ENCODE measurements at places on chromosomes 1 and 21. TPM values are rescaled to one million over a fixed set of nuclear protein-coding genes. Genes with fewer than 3 reads are reported as not detected.

The SPRR3 gene
- not detected for total RNA-seq

GRCh38 chr1:234610666-234611224, 767 bp upstream of the IRF2BP2 start:
- DNase-seq: no peak

DNA sequence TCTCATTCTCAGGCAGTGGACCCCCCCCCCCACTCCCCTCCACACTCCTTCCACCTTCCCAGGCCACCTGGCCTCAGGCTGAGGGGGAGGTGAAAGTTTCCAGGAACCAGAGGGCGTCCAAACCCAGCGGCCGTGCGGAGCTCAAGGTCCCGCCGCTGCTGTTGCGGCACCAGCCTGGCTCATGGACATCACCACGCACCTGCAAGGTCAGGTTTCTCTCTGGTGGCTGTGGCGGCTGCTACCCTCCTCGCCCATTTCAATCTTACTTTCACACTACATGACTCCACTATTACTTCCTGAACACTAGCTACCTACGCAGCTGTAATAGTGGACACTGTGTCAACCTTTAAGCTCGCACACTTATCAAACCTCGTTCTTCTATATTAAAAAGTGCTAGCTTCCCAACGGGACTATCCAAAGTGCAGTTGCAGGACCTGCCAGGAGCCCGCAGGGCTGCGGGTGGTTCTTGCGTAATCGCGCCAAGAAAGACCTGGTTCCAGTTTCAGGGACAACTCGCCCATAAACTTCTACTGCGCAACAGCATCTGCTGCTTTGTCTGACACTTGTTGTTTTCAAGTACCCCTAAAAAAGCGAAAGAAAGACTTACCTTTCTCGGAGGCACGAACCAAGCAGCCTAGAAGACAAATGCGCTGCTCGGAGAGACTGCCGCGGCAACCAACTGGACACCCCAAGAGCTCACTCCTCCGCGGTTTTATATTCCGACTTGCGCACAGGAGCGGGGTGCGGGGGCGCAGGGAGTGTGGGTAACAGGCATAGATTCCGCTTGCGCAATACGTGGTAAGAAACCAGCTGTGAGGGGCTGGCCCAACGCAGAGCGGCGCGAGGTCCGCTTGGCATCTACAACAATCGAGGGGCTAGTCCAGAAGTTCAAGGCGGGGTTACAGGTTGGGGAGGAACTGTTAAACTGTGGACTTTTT, at the start of gene DIRAS3:
TSS of gene DIRAS3 (minus strand) at position 687 of the 938 bp plus-strand sequence. CDS start 3,330 bp downstream, outside the sequence.
- DNase-seq: no peak

- DNase-seq: no peak
Observed at GRCh38 chr1:228527596-228527995, 40.4 kb downstream of the RNF187 start.

The ARTN gene
- total RNA-seq: 3.9 TPM

DNA sequence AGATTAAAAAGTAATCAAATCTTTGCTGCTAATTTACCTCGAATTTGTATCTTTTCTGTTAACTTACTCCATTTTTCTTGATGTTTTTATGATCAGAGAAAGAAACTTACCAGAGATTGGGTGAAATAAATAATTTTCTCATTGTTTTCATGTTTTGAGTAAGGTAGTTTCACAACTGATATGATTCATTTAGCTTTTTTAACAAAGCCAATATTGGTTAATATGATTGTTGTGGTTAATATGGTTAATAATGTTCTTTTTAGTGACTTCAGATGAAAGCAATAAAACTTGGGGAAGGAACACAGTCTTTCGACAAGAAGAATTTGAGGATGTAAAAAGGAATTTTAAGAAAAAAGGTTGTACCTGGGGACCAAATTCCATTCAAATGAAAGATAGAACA, 48.1 kb downstream of the MAP3K21 start:
- no peak for DNase-seq

Measured in kidney epithelial cell (primary cell).